NCI-H1092 (cell line): ENCODE measurements at places on chromosomes 1 and 21.

DNA sequence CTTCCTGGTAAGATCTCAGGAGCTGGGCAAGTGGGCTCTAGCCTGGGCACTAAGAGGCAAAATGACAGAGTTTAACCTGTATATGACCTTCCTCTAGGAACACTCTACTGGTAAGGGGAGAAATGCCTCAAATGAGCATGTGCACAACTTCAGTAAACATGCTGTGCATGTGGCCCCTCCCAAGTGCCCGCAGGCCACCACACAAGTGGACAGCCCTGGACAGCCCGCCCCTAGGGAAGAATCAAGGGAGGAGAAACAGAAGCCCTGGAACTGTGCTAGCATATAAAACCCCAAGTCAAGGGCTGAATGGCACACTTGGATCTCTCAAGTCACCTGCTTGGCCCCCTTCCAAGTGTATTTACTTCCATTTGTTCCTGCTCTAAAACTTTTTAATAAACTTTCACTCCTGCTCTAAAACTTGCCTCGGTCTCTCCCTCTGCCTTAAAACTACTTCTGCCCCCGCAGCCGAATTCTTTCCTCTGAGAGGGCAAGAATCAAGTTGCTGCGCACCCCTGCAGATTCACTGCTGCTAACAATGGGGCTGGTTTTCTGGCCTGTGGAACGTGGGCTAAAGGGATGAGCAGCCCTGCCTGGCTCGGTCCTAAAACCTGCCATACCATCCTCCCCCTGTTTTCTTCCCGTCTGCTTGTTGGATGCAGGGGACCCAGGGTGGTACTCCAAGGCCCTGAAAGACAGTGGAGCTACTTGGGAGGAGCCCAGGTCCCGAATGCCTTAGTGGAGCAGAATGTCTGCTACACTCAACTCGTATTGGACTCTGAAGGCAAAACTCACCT lies 93.5 kb downstream of the IER5 start:
- no peak for DNase-seq

DNA sequence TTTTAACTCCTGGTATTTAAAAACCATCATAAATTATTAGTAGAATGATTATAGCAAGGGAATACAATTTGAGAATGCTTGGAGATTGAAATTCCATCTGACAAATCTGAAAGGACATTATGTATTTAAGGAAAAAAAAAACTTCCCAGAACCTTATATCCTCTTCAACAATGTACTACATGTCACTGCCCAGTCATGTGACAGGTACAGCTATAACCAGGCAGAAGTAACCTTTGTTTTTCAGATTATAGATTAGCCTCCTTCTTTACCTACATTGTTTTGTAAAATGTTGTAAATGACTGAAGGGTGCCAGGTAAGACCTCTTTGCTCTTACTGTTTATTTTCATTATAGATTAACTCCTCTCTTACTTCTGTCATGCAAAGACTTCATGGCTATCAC lies 96.9 kb downstream of the KCNJ6 start:
- no peak for DNase-seq

DNA sequence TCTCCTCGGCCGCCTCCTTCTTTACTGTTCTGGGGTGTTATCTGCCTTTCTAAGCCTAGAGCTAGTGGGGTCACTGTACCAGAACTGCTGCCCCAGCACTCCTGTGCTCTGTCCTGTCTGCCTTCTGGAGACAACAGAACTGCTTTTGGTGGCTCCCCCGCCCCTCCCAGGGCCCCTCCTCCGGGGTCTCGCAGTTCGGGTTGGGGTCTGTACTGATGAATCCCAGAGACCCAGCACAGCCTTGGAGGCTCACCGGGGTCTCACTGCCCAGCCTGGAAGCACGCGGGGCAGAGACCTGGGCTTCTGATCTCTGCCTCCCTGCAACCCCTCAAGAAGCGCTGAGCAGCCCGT lies 3.2 kb upstream of the PLEKHA6 start:
- DNase-seq, result no peak

- DNase-seq, result no peak
Observed at GRCh38 chr1:185087746-185088145, 42.4 kb downstream of the RNF2 start.

GRCh38 chr1:227785805-227786671 lies 29.4 kb upstream of the PRSS38 start:
- DNase-seq, result no peak

DNA sequence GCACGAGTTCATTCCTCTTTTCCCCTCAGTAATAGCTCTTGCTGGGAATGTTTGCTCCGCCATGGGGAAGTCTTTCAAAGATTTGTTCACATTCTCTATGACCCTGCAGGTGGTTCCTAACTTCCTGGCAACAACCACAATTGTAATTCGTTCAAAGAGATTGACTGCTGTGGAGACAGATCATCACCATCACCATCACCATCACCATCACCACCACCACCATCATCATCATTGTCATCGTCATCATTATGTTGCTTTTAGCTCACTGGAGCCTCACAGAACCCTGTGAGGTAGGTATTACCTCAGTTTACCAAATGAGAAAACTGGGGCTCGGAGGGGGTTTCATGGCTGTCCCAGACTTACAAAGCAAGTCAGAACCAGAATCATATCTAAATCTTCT lies 30.9 kb downstream of the COA7 start:
- no peak for DNase-seq
